Stomach (tissue), 19 donors: ENCODE measurements at places on chromosomes 7 and 10. TPM values are rescaled to one million over a fixed set of nuclear protein-coding genes. Genes with fewer than 3 reads are reported as not detected.

Gene TMEM176A
- 14.7 TPM for total RNA-seq

Gene TSPAN12
- total RNA-seq: not detected

Gene TMEM184A
- 12.1 TPM for total RNA-seq

- no peak overlapping the region for H3K27ac ChIP-seq
- no peak overlapping the region for H3K4me3 ChIP-seq
- no peaks in the 10 kb centered on the region for H3K4me1 ChIP-seq
- no peak for DNase-seq
- no peaks in the 10 kb centered on the region for H3K27me3 ChIP-seq
These were observed 157.8 kb upstream of the PCDH15 start for GRCh38 chr10:54958844-54959243.

GRCh38 chr7:28709748-28710147 lies 248.4 kb downstream of the TRIL start:
- no peaks in the 10 kb centered on the region for H3K4me1 ChIP-seq
- no peak overlapping the region for H3K27ac ChIP-seq
- DNase-seq: no peak

Gene ACBD7
- total RNA-seq: 6.4 TPM

- H3K36me3 ChIP-seq: no peaks in the 10 kb centered on the region
- H3K4me3 ChIP-seq: no peak overlapping the region
- peak; percentile 82 for DNase-seq
- no peak overlapping the region for H3K27ac ChIP-seq
These were observed 15.7 kb downstream of the SLIT1 start for GRCh38 chr10:97169911-97170693.

Gene CALN1
- total RNA-seq: not detected

Gene RAB19
- total RNA-seq: not detected

DNA sequence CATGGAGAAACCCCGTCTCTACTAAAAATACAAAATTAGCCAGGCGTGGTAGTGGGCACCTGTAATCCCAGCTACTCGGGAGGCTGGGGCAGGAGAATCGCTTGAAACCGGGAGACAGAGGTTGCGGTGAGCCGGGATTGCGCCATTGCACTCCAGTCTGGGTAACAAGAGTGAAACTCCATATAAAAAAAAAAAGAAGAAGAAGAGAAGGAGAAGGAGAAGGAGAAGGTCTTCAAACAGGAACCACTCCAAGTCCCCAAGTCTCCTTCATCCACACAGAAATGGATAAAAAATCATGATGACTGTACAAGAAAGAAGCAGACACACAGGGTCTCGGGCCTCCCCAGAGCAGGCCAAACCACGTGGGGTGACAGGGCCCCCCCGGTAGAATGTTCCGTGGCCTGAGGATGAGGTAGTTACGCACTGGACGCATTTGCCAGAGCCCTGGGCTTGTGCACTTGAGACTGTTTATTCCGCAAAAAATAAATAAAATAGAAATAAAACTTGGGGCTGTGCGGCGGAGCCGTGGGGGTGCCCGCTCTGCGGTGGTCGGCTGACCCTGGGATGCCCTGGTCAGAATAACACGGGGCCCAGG lies 15.8 kb downstream of the VENTX start:
- H3K27ac ChIP-seq: no peak overlapping the region
- H3K4me3 ChIP-seq: no peak overlapping the region
- H3K4me1 ChIP-seq: peaks cover 15% of the 10 kb centered on the region
- no peaks in the 10 kb centered on the region for H3K27me3 ChIP-seq
- DNase-seq: no peak
- H3K36me3 ChIP-seq: no peaks in the 10 kb centered on the region

DNA sequence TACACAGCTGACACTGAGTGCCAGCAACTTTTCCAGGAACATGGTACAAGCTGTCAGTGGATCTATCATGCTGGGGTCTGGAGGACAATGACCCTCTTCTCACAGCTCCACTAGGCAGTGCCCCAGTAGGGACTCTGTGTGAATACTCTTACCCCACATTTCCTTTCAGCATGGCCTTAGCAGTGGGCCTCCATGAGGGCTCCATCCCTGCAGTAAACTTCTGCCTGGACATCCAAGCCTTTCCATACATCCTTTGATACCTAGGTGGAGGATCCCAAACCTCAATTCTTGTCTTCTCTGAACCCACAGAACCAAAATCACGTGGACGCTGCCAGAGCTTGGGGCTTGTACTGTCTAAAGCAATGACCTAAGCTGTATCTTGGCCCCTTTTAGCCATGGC lies 116.8 kb downstream of the IQUB start:
- H3K36me3 ChIP-seq: no peaks in the 10 kb centered on the region
- H3K4me3 ChIP-seq: no peak overlapping the region
- H3K27ac ChIP-seq: no peak overlapping the region
- no peaks in the 10 kb centered on the region for H3K27me3 ChIP-seq
- no peaks in the 10 kb centered on the region for H3K4me1 ChIP-seq

- no peak for DNase-seq
- no peak overlapping the region for H3K4me3 ChIP-seq
- H3K36me3 ChIP-seq: no peaks in the 10 kb centered on the region
- no peak overlapping the region for H3K27ac ChIP-seq
- H3K27me3 ChIP-seq: no peaks in the 10 kb centered on the region
- no peaks in the 10 kb centered on the region for H3K4me1 ChIP-seq
These were observed 529.8 kb upstream of the IGFBP3 start for GRCh38 chr7:46450886-46451285.

- peaks cover 34% of the 10 kb centered on the region for H3K4me1 ChIP-seq
- H3K27me3 ChIP-seq: no peaks in the 10 kb centered on the region
- DNase-seq: no peak
- H3K27ac ChIP-seq: no peak overlapping the region
- H3K36me3 ChIP-seq: no peaks in the 10 kb centered on the region
- no peak overlapping the region for H3K4me3 ChIP-seq
These were observed 26.2 kb downstream of the FAM171A1 start for GRCh38 chr10:15344876-15345285.

Gene IRF5
- 5.8 TPM for total RNA-seq

- H3K27ac ChIP-seq: no peak overlapping the region
- DNase-seq: no peak
- no peaks in the 10 kb centered on the region for H3K36me3 ChIP-seq
- no peak overlapping the region for H3K4me3 ChIP-seq
- H3K27me3 ChIP-seq: no peaks in the 10 kb centered on the region
These were observed 54.5 kb downstream of the INSIG1 start for GRCh38 chr7:155352076-155352752.

GRCh38 chr10:2866569-2866968 lies 200.8 kb upstream of the PFKP start:
- no peak overlapping the region for H3K27ac ChIP-seq
- H3K4me3 ChIP-seq: no peak overlapping the region
- no peaks in the 10 kb centered on the region for H3K36me3 ChIP-seq

Gene GPR15LG
- total RNA-seq: not detected

Gene COL26A1
- not detected for total RNA-seq

DNA sequence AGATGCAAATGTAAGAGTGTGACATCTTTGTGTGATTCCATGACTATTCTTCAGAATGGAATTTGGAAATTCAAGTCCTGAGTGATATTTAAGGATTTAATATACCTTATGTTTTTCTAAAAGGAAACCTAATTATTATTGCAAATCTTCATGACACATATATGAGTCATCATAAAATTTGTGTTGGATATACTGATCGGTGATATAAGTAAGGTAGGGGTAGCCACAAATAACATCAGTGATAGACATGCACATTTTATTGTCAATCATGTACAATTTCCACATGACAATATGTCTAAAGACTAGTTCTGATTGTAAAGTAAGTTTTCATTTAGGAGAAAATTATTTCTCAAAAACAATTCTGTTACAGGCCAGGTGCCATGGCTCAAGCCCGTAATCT lies 59.7 kb upstream of the AGMO start:
- DNase-seq: no peak
- H3K27ac ChIP-seq: no peak overlapping the region
- H3K27me3 ChIP-seq: no peaks in the 10 kb centered on the region
- no peak overlapping the region for H3K4me3 ChIP-seq

DNA sequence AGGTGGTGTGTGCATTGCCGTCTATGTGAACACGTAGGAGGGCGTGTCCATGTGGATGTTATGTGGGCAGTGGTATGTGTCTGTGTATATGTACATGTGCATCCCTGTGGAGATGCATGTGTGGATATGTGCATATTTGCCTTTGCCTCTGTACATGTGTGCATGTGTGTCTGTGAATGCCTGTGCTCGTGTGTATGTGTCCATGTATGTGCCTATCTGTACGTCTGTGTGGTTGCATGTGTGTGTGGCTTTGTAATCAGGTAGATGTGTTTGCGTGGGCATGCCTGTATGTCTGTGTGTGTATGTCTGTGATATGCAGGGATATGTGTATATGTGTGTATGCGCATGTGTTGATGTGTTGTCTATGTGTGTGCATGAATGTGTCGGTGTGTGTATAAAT lies 19.7 kb downstream of the ADCY1 start:
- H3K4me1 ChIP-seq: no peaks in the 10 kb centered on the region
- no peak overlapping the region for H3K4me3 ChIP-seq
- H3K36me3 ChIP-seq: no peaks in the 10 kb centered on the region
- no peak overlapping the region for H3K27ac ChIP-seq
- H3K27me3 ChIP-seq: no peaks in the 10 kb centered on the region

DNA sequence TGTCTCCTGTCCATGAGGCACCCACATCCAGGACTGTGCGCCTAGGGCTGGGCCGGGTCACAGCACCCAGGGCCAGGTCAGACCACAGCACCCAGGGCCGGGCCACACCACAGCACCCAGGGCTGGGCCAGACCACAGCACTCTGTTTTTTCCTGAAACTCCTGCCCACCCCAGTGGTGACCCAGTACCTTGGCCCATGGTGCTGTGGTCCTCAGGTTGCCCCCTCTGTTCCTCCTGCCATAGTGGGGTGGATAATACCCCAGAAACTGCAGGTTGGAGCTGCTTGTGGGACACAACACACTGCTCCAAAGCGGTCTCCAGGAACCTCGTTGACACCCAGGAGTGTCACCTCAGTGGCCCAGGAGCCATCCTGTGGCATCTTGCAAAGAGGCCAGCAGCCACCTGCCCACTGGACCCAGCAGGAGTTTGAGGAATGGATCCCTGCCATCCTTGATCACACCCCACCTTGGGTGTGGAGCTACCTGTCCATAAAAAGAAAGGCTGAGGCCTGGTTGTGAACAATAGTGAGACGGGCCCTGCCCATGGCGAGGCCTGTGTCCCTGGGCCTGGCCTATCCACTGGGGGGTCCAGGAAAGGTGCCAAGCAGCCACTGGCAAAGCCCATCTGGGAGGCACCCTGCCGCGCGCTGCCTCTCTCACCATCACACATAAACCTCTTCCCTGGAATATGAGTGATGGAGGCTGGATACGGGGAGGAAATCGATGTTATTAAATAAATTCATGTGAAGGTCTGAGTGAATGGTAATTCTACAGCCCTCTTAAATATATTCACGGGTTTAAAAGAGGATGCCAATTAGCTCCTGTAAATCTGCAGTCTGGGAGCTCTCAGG lies 89.0 kb downstream of the NKX6-2 start:
- no peak overlapping the region for H3K4me3 ChIP-seq
- H3K4me1 ChIP-seq: peaks cover 30% of the 10 kb centered on the region
- no peak overlapping the region for H3K27ac ChIP-seq
- no peaks in the 10 kb centered on the region for H3K27me3 ChIP-seq
- H3K36me3 ChIP-seq: peaks cover 41% of the 10 kb centered on the region
- no peak for DNase-seq

GRCh38 chr7:45677311-45677900 lies 103.2 kb downstream of the ADCY1 start:
- no peaks in the 10 kb centered on the region for H3K4me1 ChIP-seq
- no peak overlapping the region for H3K27ac ChIP-seq
- no peaks in the 10 kb centered on the region for H3K27me3 ChIP-seq
- H3K4me3 ChIP-seq: no peak overlapping the region

Gene OPALIN
- total RNA-seq: not detected

Gene HOXA10
- total RNA-seq: not detected

GRCh38 chr10:35185260-35186034 lies 58.8 kb downstream of the CREM start:
- H3K27me3 ChIP-seq: no peaks in the 10 kb centered on the region
- H3K4me1 ChIP-seq: peaks cover 13% of the 10 kb centered on the region
- H3K36me3 ChIP-seq: no peaks in the 10 kb centered on the region
- no peak for DNase-seq
- H3K4me3 ChIP-seq: no peak overlapping the region
